ENCODE measurements at places on chromosomes 7 and 10.
A peak's percentile ranks its signal among the peaks of the same experiment; 100 is the strongest.

- no peak for DNase-seq
Measured at GRCh38 chr10:52918714-52919305, 146.2 kb upstream of the MBL2 start.

DNA sequence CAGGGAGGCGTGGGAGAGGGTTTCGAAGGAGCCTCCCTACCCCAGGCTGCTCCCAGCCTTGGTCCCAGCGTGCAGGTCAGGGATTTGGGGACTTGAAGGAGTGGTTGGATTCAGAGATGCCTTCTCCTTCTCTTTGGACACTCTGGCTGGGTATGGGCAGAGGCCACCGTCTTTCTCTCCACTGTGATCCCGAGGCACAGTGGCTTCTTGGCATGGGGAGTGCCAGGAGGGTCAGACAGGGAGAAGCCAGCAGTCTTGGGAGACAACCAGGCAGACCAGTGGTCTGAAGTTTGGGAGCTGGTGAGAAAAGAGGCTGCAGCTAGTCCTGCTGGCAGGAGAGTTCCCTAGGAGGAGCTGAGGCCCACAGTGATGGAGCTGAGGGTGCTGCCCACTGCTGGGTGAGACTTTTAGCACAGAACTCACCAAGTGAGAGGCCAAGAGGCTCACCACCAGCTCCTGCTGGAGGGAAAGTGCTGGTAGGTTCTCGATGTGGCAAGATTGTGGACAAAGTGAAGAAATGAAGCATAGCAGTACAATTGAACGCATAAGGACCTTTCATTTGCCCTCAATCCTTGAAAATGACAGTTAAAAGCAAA lies 35.2 kb upstream of the WDFY4 start:
- no peak for DNase-seq

DNA sequence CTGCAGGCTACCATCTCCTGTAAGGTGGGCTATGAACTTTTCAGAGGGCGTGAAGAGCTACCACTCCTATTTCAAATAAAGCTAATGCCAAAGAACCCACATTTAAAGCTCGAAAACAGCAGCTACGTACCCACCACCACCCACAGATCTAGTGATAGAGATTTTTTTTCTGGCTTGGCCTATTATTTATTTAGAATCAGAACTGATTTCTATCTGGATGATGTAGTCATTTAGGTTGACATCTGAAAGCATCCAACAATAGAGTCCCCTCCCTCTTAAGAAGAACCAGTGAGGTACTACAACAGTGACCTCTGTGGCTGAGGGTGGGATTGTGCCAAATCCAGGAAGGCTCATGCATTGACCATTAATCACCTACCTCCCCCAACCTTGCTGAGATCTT lies 113.8 kb upstream of the ADO start:
- no peak for DNase-seq

DNA sequence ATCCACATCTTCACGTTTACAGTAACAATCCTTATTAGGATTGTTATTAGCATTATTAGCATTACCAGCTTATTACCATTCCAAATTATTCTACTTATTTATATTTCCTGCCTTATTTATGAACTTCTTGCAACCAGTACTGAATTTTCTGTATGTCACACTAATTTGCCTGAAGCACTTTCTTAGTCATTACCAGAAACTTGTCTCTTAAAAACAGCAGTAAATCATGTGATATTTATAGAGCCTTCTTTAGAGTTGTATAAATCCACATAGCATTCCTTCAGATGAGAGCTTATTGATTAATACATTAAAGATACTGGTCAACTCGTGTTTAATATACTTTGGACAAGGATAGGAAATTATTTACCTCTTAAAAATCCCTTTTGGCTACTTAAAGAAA lies 618.6 kb downstream of the SUGCT start:
- no peak for DNase-seq

GRCh38 chr10:43196981-43197833 lies 59.0 kb downstream of the CSGALNACT2 start:
- no peak for DNase-seq

GRCh38 chr7:54878339-54878738 lies 119.3 kb upstream of the SEC61G start:
- DNase-seq = peak; percentile 24

GRCh38 chr7:121578669-121579068 lies 182.6 kb upstream of the FAM3C start:
- DNase-seq = no peak

- DNase-seq = no peak
Measured at GRCh38 chr7:87473192-87473591, 2.3 kb downstream of the ABCB4 start.

- DNase-seq = no peak
Measured at GRCh38 chr10:11204351-11204942, 186.8 kb downstream of the CELF2 start.

GRCh38 chr10:71290806-71291527 lies 28.1 kb upstream of the SLC29A3 start:
- DNase-seq = no peak

DNA sequence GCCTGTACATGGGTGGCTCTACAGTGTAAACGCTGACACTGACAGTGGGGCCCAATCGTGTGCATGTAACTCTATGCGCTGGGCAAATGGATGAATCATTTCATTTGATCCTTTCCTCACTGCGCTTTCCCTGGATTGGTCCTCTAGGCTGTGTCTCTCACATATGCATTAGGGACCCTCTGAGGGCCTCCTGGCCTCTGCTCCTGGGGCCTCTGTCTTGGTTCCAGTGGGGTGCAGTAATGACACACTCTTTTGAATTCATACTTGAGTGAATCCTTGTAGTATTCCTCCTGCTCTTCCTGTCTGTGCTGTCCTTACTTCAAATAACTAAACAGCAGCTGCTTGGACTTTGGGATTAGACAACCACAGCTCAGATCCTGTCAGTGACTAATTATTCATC lies 176.5 kb upstream of the ADO start:
- no peak for DNase-seq

DNA sequence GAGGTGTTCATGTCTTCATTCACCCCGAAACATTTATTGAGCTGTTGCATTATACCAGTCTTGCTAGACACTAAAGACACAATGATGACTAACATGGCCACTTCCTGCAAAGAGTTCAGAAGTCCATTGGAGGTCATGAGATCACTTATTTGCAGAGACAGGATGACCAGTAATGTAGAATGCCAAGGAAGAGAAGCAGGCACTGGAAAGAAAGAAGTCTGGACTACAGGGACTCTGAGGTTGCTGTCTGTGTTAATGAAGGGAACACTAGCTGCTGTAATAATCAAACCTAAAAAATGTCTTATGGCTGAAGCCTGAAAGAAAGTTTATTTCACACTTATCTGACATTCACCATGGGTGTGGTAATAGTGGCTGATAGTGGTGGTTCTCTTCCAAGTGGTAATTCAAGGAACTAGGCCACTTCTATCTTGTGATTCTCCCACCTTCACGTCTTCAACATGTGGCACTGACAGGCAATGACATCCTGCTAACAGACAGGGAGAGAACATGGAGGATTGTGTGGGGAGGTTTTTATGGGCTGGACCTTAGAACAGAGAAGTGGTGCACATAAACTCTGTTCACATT lies 89.2 kb upstream of the MKLN1 start:
- no peak for DNase-seq

GRCh38 chr7:42224391-42225003 lies 12.5 kb downstream of the GLI3 start:
- no peak for DNase-seq

DNA sequence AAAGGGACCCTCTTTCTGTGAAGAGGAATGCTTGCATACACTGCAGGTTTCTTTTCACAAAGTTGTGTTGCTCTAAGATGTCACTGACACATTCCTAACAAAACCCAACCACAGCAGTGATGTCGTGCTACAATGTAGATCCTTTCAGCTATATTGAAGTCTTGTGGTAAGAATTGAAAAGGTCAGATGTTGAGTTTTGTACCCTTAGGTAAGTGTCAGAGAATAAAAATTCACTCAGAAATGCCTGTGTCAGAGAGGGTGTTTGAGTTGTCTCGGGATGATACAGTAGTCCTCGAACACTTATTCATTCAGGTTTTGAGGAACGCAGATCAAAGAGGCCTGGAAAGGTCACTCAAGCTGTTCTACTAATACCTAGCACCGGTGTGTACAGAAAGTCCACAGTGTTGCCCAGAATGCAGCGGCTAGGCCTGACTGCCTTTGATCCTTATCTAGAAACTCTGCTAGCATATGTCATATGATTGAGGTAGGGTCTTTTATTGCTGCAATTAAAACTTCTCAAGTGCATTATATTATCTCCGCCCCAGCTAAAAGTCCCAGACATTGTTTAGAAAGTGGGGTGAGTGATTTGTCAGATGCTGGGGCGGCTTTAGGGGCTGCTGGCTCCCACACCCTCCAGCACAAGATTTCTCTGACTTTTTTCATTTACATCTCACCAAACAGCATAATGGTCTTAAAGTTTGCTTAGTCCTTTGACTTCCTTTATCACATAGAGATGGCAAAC lies 26.0 kb downstream of the RNF32 start:
- DNase-seq = no peak

DNA sequence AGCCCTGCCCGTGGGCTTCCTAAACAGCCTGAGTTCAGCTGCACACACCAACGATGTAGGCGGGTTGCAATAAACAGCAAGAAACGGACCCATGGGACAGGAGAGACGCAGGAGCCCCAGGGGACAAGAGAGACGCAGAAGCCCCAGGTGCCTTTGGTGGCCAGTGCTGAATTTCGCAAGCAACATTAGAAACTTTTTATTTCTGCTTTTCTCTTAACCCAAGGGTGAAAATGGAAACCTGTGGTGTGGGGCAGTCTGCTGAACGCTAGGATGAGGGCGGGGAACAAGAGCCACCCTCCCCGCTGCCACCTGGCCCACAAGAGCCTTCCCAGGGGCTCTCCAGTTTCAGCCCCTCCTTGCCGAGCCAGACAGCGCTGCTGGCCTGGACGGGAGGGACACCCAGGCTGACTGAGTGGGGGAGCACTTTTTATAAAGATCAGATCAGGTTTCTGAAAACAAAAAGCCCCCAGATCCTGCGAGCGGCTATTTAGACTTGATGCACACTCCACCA lies 20.0 kb upstream of the GPR146 start:
- DNase-seq = no peak

- DNase-seq = no peak
Measured at GRCh38 chr10:110422548-110422947, 75.2 kb upstream of the DUSP5 start.

DNA sequence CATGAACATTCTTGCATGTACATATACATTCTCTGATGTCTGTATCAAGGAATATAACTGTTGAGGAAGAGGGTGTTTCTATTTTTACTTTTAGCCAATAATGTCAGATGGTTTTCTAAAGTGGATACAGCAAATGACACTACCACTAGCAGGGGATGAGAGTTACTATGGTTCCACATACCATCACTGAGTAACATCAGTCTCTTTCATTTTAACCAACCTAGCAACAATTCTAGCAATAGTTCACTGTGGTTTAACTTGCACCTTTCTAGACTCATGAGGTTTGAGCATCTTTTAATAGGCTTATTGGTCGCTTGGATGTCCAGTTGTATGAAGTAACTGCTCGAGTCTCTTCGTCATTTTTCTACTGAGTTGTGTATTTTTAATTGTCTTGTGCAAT lies 68.5 kb upstream of the ZNF746 start:
- DNase-seq = no peak

DNA sequence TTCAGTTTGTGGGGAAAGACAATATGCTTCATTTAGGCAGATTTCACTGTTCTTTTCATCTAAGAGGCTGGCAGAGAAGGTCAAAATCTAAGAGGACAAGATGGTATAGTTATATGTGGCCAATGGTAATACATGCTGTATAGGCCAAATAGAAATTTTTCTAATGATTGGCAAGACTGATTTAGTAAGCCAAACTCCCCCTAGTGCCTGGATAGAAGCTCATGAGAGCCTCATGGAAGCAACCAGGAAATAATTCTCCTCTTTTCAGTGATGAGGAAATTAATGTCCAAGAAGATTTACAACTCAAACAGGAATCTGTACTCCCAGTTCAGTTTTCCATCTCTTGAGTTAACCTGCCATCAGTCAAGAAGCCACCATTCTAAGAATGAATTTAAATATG lies 253.6 kb upstream of the PHF14 start:
- DNase-seq = no peak

- no peak for DNase-seq
Measured at GRCh38 chr10:90849956-90850749, 7.7 kb downstream of the HTR7 start.

DNA sequence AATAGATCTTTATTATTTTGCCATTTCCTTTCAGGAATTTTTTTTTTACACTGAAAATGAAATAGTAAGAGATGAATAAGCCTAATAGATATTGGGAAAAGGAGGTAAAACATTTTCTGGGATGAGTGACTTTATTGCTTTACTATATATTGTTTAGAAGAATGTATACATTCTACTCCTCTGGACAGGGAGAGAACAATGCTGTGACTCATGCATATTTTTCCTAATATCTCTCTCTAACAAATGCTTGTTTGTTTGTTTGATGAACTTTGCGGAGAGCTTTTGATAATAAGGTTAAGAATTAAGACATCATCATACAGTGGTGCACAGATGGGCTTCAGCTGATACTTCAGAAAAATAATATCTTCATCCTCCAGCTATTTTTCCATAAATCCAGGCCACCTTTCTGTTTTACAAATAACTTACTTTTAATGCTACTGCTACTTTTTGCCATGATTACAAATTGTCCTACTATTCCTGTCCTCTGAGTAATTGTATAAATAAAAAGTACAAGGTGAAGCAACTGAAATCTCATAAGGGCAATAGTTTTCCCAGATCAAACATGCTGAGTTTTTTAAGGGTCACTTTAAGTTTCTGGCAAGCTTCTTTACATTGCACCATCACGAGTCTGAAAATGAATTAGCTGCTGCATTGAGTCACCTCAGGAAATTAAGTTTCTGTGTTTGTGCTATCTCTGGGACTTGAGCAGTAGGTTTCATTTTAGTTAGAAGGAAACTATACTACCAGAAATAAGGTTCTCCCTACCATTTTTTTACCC lies 207.3 kb upstream of the POT1 start:
- DNase-seq = peak; percentile 24

GRCh38 chr7:144835155-144835611 lies 670 bp downstream of the TPK1 start:
- DNase-seq = no peak

- no peak for DNase-seq
Measured at GRCh38 chr7:51084121-51084520, 232.5 kb downstream of the COBL start.

GRCh38 chr10:77927402-77928246 lies 1.1 kb upstream of the DLG5 start:
- DNase-seq = no peak

DNA sequence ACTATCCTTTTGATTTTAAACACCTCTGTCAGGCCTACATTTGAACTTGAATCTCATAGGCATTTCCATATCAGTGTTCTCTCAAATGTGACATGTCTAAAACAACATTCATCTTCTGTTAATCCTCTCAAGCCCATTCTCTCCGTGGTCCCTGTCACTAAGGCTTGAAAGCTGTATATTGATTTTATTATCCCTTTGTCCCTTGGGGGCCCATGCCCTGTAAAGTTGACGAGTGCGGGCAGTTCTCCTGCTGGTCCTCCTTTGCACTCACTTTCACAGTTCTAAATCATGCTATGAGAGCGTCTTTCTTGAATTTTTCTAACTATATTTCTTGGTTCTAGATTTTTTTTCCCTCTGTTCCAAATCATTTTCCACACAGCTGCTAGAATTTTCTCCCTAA lies 27.3 kb downstream of the GALNT11 start:
- no peak for DNase-seq

GRCh38 chr10:3783316-3783681 lies 1.7 kb downstream of the KLF6 start:
- DNase-seq = no peak

GRCh38 chr7:139876622-139877283 lies 47.7 kb downstream of the TBXAS1 start:
- no peak for DNase-seq

- no peak for DNase-seq
Measured at GRCh38 chr7:82312646-82313045, 130.9 kb downstream of the CACNA2D1 start.

- DNase-seq = no peak
Measured at GRCh38 chr7:26278770-26279169, 12.9 kb upstream of the SNX10 start.

Data from skeletal muscle cell (primary cell).